ACHN (cell line): ENCODE measurements at places on chromosomes 13 and 19.

GRCh38 chr19:10214784-10215183 is 16.3 kb downstream of the S1PR2 start:
- no peak for DNase-seq

- DNase-seq = no peak
Measured at GRCh38 chr19:30011051-30011578, 69.1 kb downstream of the URI1 start.

GRCh38 chr19:6682607-6683128 is 12.7 kb upstream of the TNFSF14 start:
- DNase-seq = no peak

- DNase-seq = no peak
Measured at GRCh38 chr19:42626181-42626580, 31.5 kb upstream of the CEACAM8 start.

DNA sequence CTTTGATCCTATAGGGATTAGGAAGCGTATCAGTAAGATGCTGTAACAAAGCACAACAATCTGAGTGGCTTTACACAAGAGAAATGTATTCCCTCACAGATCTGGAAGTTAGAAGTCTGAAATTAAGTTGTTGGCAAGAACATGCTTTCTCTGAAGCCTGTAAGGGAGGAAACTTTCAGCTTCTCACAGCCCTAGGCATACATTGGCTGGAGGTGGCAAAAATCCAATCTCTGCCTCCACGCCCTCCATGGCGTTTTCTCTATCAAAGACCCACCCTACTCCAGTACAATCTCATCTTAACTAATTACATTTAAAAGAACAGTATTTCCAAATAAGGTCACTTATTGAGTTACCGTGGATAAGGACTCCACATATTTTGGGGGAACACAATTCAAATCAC is 211.9 kb downstream of the TDRD3 start:
- DNase-seq = no peak

DNA sequence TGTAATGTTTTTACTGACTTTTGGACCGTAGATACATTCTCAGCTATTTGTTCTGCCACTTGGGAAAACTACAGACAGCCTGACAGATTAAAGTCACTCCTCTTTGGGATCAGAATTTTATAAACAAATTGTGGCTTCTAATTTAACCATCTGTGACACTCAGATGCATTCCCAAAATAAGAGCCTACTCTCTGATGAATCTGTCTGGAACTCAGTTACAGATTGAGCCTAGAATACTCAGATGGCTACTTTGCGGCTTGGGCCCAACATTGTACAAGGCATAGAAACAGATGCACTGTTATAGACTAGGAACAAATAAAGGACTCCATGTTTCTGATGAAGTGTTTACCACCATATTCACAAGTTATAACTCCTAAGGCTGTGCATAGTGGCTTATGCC is 291.0 kb upstream of the SLITRK6 start:
- DNase-seq = no peak

- no peak for DNase-seq
Measured at GRCh38 chr13:33697926-33698325, 120.0 kb upstream of the RFC3 start.

DNA sequence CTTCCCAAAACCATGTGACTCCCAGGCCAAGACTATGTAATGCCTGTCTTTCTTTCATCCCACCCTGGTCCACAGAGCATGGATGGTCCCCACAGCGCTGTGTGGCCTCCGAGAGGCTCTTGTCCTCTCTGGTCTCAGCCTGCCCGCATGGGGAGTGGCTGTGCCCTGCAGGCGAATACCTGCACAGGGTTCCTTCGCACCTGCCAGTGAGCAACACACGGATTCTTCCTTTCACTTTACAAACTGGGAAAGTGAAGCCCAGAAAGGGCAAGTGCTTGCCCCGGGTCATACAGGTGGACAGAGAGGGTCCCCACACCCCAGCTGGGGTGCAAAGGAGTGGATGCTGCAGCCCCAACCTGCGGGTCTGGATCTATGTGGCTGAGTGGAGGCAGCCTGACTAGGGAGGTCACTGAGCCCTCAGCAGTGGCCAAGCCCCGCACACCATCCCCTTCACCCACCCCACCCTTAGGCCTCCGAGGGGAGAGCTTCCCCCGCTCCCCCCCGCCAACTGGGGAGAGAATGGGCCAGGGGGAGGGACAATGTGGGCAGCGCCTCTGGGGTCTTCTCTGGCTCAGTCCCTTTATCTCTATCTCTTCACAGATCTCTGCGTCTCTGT is 747 bp upstream of the MARK4 start:
- DNase-seq = no peak

- DNase-seq = no peak
Measured at GRCh38 chr19:38022791-38023670, 116.0 kb downstream of the SIPA1L3 start.

DNA sequence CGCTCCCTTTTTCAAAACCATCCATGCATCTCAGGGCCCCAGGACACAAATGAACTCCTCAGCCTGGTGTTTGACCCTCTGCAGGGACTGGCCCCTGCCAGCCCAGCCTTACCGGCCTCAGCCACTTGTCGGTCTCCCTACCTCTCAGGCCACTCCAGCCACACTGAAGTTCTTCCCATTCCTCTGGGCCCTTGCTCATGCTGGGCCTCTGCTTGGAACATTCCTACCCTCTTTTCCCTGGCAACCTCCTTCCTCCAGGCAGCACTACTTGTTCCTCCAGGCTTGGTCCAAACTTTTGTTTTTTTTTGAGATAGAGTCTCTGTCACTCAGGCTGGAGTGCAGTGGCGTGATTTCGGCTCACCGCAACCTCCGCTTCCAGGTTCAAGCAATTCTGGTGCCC is 7.6 kb upstream of the EGLN2 start:
- no peak for DNase-seq

- DNase-seq = no peak
Measured at GRCh38 chr13:31731921-31732320, 7.4 kb upstream of the RXFP2 start.

DNA sequence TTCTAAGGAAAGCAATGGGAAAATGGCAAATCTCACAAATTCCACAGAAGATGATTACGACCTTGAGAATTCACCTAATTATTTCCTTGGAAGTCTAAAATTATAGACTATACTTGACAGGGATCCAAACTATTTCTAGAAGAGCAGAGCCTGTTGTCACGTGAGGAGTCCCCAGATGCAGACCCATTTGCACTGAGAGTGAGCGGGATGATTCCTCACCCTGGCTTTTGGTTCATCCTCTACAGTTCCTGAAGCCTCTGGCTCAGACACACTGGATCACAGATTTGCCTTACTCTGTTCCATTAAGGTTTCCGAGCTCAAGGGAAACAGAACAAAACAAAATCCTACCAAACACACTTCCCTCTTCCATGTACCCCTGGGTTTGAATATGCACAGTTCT is 23.0 kb upstream of the CYSLTR2 start:
- no peak for DNase-seq

DNA sequence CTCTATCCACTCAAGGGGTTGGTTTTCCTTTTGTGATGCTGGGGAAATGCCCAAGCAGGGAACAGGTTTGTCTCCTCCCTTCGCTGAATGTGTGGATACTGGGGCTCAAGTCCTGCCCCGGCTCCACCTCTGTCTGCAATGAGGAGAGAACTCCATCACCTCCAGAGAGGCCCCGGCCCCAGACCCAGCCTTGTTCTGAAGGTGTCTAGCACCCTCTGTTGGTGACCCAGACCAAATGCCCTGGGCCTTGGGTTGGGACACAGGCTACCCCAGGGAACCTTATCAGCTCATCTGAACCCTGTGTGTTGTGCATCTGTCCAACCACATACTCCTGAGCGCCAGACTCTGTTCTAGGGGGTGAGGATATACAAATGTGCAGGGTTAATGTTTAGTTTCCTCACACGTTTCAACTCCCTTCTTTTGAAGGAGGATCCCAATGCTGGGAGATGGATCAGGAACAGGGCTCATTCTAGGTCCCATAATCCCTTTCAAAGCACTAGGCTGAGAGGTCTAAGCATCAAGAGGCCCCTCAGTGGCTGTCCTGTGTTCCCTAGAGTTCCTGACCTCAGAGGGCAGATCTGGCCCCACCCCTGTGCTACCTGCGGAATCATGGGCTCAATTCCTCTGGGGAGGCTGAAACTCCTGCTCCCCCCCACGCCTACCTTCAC is 112.5 kb upstream of the SLC7A1 start:
- DNase-seq = peak; percentile 35

GRCh38 chr13:96500953-96501352 is 411.0 kb downstream of the HS6ST3 start:
- no peak for DNase-seq

DNA sequence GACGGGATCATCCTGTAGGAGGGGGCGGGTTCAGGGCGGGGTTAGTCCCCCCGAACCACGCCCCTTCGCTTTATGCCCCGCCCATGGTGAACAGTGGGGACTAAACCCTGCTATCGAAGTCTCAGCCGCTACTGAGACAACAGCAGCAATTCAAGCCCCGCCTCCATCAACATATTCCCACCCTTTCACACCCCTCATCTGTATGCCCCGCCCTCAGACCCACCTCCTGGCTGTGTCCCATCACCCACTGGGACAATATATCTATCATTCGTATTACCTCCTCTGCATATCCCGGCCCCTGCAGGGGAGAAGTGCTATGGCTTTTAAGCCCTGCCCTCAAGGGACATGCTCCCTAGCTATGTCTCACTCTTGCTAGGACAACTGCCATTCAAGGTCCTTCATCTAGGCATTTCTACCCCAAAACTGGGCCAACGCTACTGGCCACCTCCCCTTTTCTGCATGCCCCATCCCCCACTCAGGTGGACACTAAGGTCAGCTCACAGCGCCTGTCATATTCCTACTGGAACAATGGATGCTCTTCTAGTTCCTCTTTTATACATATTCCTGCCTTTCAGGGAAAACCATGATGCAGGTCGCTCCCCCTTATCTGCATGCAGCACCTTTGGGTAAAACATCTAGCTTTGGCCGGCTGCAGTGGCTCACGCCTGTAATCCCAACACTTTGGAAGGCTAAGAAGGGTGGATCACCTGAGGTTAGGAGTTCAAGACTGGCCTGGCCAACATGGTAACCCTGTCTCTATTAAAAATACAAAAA is 11.9 kb downstream of the LRFN1 start:
- no peak for DNase-seq

GRCh38 chr13:38688674-38689073 is 1.8 kb downstream of the FREM2 start:
- no peak for DNase-seq

DNA sequence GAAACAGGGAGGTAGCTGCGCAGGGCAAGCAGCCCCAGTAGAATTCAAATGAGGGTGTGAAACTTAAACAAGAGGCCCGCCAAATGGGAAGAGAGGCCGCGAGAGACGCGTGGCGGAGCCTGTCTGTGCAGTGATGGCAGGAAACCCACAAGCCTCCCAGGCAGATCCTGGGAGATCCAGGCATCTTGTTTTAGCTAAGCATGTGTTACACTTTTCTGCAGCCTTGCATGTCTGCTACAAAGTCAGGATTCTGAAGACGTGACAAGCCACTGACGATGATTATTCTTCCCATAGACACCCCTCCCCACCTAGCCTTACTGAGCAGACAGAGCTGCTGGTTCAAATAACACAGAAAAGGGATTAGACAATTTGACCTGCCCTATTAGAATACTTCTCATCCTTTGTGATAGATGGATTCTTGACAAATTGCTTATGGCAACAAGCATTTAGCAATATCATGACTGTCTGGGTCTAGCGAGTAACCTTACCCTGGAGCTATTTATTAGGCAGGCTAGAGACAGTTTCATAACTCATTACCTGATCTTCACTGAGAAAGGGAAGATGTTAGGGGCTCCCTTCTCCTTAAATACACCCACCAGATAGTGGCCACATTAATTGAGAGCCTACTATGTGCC is 185.2 kb upstream of the IRS2 start:
- no peak for DNase-seq

DNA sequence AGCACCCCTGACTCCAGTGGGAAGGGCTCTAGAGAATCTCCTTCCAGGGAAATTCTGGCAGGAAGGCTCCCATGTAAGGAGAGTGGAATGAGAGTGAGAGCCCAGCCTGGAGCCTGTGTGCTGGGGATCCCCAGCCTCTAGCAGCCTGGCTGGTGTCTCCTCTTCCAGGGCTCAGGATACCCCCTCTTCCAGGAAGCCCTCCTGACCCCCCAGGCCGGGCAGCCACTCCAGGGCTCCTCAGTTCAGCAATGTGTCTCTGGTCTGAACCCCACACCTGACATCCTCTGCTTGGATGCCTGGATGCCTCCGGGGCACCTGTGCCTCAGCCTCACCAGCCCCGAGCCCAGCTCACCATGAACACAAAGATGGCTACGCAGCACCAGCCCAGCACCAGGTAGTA is 3.0 kb downstream of the C19orf33 start:
- DNase-seq = no peak

DNA sequence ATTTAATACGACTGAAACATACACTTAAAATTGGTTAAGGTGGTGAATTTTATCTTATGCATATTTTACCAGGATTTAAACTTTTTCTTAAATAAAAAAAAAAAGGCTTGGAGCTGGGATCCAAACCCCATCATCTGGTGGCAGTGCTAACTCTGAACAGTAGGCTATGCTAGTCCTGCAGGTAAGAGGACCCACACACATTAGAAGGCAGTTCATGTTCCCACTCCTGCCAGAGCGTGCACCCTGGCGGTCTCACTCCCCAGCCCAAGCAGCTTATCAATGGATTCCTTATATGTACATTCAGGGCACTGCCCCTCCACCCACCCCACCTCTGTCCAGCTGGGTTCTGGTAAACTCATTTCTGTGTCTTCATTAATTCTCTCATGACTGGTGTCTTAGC is 31.3 kb upstream of the CEBPA start:
- no peak for DNase-seq

DNA sequence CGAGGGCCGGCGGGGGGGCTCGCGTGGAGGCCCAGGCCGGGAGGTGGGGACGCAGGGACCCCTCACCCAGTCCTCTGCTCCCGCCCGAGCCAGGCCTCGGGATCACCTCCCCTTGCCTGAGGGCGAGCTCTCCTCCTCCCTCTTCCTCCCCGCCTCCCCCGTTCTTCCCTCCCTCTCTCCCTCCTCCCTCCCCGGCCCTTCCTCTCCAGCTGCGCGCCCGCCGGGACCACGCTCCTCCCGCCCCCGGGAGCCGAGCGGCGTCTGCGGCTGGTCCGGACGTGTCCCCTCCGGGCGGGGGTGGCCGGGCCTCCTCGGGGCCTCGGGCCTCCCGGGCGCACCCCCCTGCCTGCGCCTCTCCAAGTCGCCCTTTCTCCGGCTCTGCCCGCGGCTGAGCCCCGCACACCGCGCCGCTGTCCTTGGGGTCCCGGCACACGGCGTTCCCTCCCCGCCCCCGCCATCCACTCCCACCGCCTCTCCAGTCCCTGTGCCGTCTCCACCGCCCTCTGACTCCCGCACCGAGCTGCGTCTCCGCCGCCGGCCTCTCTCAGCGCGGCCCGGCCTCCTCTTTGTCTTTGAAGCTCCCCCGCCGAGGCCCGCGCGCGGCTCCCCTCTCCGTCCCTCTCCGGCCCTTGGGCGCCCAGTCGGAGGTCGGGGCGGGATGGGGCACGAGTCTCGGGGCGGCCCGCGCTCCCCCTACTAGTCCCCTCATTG is 5.7 kb downstream of the SOX1 start:
- DNase-seq = no peak

DNA sequence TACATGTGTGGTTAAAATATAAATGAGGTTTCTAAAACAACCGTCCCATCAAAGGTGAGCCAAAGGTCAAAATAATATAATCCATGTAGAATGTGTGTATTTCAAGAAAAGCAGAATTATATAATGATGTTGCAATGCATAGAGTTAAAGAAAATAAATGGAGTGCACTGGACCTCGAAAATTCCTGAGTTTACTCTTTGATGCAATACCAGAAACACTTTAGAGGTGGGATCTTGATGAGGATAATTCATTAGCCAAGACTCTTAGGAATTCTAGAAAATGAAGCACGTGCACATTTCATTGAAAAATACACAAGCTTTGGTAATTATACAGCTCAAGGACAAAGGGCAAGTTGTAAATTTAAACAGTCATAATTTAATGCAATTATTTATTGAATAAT is 508.9 kb upstream of the ARGLU1 start:
- no peak for DNase-seq
